ENCODE measurements at places on chromosomes 16 and 17.

- DNase-seq, result peak; percentile 66
Measured at GRCh38 chr16:21950782-21951521, 2.2 kb upstream of the UQCRC2 start.

GRCh38 chr17:14058051-14058450, 11.3 kb upstream of the COX10 start:
- DNase-seq, result no peak

GRCh38 chr16:28195859-28196258, 15.9 kb downstream of the XPO6 start:
- no peak for DNase-seq

DNA sequence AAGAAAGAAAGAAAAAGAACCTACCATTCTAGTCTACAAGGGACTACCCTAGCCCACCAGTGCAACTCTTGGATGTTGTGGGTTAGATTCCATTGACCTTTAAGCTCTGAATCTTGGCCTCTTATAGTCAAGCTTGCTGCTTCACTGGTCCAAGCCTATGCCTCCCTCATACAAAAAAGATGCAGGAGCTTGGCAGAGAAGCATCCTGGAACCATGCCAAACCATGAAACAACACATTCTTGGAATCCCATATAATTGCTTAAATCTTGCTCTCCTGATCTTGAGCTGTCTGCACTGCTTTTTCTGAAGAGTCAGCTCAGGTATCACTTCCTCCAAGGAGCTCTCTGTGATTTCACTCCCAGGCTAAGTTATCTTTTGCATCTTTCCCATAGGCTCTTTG, 117.9 kb upstream of the GPR139 start:
- DNase-seq, result no peak

GRCh38 chr17:9226794-9227135, 205.5 kb downstream of the NTN1 start:
- no peak for DNase-seq

- no peak for DNase-seq
Measured at GRCh38 chr16:46718214-46718613, 28.8 kb downstream of the ORC6 start.

- no peak for DNase-seq
Measured at GRCh38 chr17:18925187-18925586, 26.8 kb upstream of the SLC5A10 start.

DNA sequence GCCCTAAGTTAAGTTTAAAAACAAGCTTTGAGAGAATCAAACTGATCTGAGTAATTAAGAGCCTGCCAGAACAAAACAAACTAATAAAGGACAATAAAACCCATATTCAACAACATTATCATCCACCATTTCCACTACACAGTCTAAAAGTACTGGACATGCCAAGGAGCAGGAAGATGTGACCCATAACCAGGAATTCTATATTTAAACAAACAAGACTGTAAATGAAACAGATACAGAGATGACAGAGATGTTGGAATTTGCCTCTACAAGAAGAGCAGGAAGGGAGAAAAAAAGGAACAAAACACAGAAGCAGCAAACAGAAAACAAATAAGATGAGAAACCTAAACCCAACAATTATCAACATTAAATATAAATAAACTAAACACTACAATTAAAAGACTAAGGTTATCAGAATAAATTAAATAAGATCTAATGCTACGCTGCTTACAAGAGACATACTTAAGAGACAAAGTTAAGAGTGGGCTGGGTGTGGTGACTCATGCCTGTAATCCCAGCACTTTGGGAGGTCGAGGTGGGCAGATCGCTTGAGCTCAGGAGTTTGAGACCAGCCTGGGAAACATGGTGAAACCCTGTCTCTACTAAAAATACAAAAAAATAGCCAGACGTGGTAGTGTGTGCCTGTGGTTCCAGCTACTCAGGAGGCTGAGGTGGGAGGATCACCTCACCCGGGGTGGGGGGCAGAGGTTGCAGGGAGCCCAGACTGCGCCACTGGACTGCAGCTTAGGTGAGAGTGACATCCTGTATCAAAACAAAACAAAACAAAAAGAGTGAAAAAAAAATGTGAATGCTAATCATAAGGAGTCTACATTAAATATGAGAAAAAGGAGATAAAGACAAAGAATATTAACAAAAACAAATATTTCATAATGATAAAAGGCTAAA, 50.6 kb downstream of the CREBBP start:
- no peak for DNase-seq

DNA sequence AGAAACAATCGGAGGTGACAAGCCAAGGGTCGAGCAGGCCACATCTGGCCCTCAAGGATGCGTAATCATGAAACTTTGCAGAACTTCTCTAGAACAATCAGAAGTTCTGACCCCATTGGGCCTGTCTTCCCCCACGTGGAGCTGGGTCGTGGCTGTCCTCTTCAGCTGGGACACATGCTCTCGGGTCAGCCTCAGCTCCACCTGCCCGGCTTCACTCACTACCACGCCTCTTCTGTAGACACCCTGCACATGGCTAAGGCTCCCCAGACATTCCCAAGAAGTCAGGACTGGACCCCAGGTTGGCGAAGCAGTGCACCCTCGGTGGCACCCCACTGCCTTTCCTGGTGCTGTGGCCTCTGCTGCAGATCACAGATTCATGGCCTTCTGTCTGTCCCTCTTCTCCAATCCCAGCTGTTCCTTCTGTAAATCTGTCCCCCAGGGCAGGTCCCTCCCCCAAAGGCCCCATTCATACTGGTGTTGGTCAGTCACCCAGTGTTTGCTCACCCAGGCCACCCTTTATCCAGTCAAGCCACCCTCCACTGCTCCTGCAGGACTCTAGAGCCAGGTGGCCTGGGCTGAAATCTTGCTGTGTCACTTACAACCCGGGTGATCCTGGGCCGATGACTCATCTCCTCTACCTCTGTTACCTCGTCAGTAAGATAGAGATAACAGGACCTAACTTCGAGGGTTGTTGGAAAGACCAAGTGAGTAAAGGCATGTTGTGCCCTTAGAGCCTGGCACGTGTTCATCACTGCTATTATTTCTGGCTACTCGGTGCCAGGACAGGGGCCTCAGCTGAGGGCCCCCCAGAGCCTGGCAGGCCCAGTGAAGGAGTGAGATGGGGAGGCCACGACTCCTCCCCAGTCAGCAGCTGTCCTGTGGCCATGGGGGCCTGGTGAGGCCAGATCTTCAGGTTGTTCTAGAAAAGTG, 1.4 kb upstream of the SLC5A11 start:
- DNase-seq, result no peak

DNA sequence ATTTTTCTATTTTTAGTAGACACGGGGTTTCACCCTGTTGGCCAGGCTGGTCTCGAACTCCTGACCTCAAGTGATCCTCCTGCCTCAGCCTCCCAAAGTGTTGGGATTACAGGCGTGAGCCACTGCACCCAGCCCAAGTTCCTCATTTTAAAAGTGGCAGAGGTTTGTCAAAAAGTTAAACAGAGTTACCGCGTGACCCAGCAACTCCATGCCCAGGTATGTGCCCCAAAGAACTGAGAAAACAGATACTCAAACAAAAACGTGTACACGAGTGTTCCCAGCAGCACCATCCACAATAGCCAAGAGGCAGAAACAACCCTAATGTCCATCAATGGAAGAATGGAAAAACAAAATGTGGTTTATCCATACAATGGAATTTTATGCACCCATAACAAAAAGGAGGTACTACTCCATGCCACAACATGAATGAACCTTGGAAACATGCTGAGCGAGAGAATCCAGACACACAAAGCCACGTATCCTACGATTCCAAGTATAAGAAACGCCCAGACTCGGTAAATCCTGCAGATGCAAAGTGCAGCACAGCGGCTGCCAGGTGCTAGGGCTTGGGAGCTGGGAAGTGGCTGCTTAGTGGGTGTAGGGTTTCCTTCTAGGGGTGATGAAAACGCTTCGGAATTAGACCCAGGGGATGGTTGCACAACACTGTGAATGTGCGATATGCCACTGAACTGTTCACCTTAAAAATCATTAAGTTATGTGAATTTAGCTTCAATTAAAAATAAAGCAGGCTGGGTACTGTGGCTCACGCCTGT, 24.8 kb downstream of the ADCY9 start:
- DNase-seq, result no peak

DNA sequence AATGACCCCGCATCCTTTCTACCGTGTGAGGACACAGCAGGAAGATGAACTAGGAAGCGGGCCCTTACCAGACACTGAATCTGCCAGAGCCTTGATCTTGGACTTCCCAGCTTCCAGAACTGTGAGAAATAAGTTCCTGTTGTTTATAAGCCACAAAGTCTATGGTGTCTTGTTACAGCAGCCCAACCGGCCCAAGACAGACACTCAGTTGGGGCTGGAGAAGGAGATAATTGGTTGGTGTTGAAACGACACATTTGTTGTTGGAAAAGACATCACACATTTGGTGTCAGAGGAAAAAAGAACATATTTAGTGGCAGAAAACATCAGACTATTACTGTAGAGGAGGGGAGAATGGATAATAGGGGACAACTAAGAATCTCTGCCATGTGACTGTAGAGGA, 122.3 kb upstream of the SEC14L1 start:
- DNase-seq, result no peak

- peak; percentile 53 for DNase-seq
Measured at GRCh38 chr17:40646791-40647623, 611 bp downstream of the SMARCE1 start.

GRCh38 chr17:17814162-17815061, 22.4 kb downstream of the SREBF1 start:
- DNase-seq, result no peak

All from suppressor macrophage treated with lipopolysaccharide for 1 hour (primary cell).